ENCODE measurements at places on chromosomes 4 and X.
A peak's percentile ranks its signal among the peaks of the same experiment; 100 is the strongest.

DNA sequence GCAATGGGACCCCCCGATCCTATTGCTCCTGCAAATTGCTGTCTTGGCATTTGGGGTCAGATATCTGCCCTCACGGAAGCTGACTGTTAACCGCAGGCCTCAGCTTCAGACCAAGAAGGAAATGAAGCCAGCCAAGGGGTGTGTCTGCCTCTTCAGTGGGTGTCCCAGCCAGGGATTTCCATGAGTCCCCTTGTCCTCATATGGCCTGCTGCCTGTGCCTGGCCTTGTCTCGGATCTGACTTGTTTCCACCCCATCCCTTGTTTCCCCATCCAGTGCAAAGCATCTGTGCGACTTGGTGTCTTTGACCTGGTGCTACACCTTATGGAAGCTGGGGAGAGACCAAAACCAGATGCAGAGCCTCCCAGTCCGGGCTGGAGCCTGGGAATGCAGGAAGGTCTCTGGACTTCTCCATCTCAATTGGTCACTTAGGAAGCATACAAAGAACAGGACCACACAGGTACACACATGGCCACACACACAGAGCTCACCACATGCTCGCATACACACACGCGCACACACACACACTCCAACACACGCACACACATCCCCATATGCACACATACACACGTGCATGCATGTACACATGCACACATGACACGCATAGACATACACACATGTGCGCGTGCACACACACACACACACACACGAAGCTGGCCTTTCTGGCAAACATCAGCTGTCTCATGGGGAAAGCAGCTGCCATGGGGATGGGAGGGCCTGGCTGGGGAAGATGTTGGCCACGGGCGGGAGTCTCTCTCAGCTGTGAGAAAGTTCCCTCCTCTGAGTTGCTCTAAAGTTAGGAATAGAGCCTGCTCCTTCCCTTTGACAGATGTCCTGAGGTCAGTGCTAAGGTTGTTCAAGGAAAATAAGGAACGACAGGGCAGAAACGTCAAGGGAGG lies 65.5 kb downstream of the CRMP1 start:
- no peak for DNase-seq

- DNase-seq = no peak
Measured at GRCh38 chrX:13047759-13048158, 3.3 kb upstream of the FAM9C start.

DNA sequence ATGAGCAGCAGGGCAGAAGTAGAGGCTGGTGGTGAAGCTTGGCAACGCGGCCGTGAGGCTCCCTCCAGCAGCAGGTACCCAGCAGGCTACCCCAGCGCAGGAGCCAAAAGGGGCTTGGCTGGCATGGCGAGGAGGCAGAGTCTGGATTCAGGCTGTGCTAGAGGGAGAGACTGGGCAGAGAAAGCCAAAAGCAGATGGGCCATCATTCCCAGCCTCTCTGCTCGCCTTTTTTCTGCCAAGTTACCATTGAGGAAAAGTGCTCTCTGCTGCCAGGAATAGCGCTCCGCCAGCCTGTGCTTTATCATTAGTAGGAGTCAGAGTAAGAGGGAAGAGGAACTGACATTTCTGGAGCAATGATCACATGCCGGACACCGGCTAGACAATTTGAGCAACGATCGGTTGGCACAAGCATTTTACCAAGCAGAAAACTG lies 28.7 kb upstream of the MAP3K15 start:
- DNase-seq = no peak

DNA sequence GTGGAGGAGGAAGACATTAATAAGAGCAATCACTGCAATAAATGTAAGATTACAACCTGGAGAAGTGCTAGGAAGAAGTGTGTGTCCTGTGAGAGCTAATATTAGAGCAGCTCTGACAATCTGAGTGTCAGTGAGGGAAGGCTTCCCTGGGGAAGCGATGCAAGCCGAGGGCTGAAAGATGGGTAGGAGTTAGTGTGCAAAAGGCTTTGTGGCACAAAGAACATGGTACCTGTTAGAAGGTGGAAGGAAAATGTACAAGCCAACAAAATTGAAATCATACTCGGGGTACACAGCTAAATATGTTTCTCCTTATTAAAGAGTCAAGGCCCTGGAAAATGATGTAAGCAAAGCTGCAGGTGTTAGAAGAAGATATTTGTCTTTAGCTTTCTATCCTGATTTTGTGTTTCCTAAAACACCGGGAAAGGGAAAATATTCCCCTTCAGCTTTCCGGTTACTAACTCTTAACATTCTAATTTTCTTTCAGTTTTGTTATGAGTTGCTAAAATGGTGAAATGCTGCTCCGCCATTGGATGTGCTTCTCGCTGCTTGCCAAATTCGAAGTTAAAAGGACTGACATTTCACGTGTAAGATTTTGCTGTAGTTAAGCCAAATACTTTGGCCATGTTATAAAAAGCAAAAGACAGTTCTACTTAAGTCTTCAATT lies 808 bp downstream of the THAP6 start:
- DNase-seq = no peak

- no peak for DNase-seq
Measured at GRCh38 chrX:107686792-107687191, 58.5 kb downstream of the PRPS1 start.

- DNase-seq = no peak
Measured at GRCh38 chr4:138540056-138540800, 298.1 kb upstream of the SLC7A11 start.

DNA sequence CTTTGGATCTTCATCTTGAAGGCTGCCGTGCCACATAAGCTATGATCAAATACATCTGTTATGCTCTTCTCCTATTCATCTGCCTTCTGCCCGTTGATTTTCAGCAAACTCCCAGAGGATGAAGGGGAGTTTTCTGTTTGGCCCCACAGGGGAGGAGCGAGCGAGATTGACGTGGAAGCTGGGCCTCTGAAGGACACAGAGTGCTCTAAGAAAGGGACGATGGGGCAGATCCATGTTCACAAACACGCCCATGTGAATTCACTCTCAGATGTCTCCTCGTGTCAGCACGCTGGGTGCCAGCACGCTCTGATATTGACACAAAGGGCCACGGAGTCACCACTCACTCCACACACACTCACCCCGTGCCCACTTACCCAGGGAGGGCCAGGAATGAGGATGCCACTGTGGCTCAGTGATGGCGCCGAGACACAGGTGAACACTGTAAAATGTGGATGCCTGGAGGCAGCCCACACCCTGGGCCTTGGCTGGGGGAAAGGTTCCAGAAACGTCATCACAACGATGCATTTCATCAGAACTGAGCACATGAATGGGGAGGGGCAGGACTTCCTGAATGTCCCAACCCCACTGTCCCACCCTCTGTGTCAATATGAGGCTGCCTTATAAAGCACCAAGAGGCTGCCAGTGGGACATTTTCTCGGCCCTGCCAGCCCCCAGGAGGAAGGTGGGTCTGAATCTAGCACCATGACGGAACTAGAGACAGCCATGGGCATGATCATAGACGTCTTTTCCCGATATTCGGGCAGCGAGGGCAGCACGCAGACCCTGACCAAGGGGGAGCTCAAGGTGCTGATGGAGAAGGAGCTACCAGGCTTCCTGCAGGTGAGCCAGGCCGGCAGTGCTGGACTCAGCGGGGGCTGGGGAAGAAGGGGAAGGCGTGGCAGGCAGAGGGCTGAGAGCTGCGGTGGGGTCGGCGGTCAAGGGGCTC lies at the start of gene S100P:
Gene S100P (plus strand): TSS at position 648 of the 946 bp plus-strand sequence. CDS start 55 bp downstream, at position 703.
- DNase-seq = no peak

DNA sequence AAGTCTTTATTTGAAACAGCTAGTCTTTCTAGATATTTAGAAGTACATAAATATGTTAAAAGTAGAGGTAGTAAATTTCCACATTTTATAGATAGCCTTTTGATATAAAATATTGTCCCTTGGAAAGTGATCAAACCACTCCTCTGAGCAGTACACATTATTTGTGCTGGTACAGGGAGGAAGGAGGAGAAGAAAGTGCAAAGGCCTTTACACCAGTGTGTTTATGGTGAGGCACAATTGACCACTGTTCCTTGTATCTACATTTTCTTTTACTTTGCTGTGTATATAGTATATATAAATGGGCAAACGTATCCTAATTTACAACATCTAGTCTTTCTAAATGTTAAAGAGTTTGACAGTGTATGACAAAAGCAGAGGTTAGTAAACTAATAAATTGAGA lies 39.9 kb downstream of the CXCL8 start:
- no peak for DNase-seq

- DNase-seq = no peak
Measured at GRCh38 chrX:2449135-2449886, 51.5 kb downstream of the DHRSX start.

GRCh38 chr4:112251019-112251643 lies 19.5 kb downstream of the AP1AR start:
- peak; percentile 26 for DNase-seq

DNA sequence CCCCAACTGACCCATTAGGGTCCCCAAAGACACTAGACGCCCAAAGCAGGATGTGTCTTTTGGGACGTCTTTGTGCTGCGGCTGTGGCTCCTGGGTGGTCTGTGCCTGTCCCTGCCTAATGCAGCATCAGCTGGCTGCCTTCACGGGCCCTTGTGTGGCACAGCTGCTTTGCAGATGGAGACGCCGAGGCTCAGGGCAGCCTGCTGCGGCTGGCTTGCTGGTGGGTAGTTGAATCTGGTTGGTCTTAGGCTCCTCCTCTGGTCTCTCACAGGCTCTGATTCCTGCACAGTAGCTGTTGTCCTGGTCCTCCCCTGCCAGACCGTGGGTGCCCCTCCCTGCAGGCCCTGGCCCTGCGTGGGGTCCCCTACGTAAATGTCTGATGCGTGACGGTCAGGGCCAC lies 8.1 kb downstream of the CPZ start:
- DNase-seq = no peak

DNA sequence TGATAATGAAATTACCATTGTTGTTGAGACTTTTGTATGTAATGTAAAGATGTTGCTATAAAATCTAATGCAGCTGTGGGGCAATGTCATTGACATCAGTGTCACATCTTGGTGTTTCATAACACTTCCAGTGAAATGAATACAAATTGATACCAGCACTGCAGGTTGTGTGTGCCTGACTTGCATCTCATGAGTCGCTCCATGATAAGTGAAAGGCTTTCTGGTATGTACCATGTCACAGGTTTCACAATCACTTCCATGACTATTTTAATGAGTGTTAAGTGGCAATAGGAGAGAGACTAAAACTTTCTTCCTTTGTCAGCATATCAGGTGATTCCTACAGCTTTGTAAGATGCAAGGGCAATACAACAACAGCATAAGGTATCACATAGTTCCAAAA lies 94.4 kb downstream of the ABCB7 start:
- DNase-seq = peak; percentile 18

- no peak for DNase-seq
Measured at GRCh38 chrX:2418000-2418399, 82.8 kb downstream of the DHRSX start.

- DNase-seq = peak; percentile 38
Measured at GRCh38 chrX:77446029-77446585, 1.1 kb upstream of the FGF16 start.

- DNase-seq = no peak
Measured at GRCh38 chr4:41572956-41573355, 35.0 kb downstream of the LIMCH1 start.

- no peak for DNase-seq
Measured at GRCh38 chrX:46554942-46555341, 9.7 kb upstream of the ZNF674 start.

GRCh38 chrX:80807606-80807991 lies 2.1 kb downstream of the BRWD3 start:
- no peak for DNase-seq

- no peak for DNase-seq
Measured at GRCh38 chr4:3196670-3197359, 52.1 kb upstream of the MSANTD1 start.

- DNase-seq = no peak
Measured at GRCh38 chr4:95516528-95517017, 32.2 kb downstream of the UNC5C start.

GRCh38 chr4:54779476-54780148 lies 121.9 kb downstream of the KIT start:
- no peak for DNase-seq

GRCh38 chrX:20529711-20530110 lies 263.0 kb upstream of the RPS6KA3 start:
- DNase-seq = no peak

- DNase-seq = no peak
Measured at GRCh38 chrX:54817220-54817820, 9.8 kb downstream of the MAGED2 start.

DNA sequence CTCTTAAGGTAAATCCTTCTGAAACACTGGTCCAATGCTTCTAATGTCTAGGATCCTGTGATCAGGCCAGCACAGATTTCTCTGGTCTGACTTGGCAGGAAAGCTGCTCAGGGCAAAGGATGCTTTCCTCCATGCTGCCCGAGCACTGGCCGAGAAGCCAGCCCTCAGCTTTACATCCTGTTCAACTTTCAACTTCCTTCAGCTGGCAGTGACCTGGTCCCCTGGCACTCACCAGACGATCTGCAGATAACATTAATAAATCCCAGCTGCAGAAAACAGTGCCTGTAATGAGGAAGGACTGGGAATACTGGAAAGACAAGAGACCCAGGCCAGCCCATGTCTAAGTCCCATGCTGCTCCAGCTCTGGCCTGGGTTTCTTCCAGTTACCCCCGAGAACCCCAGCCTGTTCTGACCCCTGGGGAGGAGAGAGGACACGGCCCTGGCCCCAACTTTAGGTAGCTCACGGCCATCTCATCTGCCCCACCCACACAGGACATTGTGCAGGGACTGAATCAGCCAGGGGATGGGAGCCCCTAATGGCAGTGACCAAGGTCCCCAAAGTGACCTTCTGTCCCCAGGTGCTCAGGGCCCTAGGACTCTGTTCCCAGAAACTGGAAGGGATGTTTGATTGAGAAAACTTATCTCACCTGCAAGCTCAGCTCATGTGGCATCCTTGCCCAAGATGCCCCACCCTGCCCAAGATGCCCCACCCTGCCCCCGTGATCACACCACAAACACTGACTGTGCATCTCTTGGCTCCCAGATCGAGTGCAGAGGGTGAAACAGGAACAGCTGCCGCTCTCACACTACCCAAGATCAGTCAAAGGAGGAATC lies 28.0 kb downstream of the JAKMIP1 start:
- no peak for DNase-seq

GRCh38 chrX:39491548-39492297 lies 606.0 kb downstream of the BCOR start:
- DNase-seq = no peak

- no peak for DNase-seq
Measured at GRCh38 chr4:161444626-161445025, 719.2 kb downstream of the FSTL5 start.

- peak; percentile 69 for DNase-seq
Measured at GRCh38 chrX:53831662-53832635, 145.4 kb upstream of the HUWE1 start.

Measured in mesendoderm (in vitro differentiated cells).